ENCODE measurements at places on chromosomes 5 and 9. TPM values are rescaled to one million over a fixed set of nuclear protein-coding genes. Genes with fewer than 3 reads are reported as not detected.

The OSMR gene
- 8.1 TPM for total RNA-seq

DNA sequence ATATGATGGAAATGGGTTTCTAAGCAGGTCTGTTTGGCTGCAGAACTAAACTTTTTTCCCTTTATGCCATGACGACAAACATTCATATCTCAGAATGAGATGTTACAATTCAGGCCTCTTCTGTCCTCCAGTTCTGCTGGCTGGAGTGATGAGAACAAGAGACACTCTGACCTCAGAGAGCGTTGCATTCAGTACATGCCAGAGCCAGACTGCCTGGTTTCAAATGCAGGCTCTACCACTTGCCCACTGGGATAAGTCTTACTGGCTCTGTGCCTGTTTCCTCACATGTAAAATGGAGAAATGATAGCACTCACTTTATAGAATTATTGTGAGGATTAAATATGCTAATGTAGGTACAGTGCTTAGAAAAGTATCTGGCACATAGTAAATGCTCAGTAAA is 24.8 kb upstream of the TOMM5 start:
- DNase-seq = no peak

DNA sequence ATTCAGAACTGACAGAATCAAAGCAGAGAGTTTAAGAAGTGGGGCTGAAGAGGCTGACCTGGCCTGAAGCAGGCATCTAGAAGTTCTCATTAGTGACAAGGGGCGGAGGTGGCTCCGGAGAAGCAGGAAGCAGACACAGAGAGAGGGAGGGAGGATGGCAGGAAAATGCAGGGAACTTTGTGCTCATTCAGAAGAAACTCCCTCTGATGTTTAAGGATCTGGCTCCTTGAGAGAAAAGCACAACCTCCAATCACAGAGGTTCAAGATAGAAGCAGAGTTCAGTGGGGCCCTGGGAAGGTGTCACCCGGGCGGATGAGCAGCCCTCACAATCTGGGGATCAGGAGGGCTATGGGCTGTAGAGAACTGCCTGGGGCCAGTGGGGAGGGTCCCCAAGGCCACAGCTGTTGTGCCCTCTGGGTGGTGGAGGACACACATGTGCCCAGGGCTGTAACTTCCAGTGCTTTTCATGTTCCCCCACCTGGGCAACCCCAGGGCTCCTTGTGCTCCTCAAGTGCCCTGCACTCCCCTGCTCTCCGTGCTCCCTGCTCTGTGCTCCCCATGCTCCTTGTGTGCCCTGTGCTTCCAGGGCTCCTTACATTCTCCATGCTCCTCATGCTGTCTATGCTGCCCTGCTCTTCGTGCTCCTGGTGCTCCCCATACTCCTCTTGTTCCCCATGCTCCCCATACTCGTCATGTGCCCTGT is 51.4 kb downstream of the TRIP13 start:
- DNase-seq = no peak

DNA sequence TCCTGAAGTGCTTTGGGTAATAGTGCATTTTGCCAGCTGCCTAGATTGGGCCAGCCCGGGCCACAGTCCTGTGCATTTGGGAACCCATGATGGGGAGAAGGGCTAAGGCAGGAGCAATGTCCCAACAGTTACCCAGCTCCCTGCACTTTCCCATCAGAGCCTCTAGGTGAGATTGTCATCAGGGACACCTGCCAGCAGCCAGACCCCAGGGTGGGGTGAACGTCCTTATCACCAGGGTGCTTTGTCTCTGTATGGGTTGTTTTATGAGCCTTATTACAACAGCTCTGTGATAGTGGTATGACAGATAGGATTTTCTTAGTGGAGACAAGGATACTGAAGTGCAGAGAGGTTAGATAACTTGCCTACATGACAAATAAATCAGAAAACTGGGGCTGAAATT is 365.7 kb downstream of the OSTF1 start:
- DNase-seq = no peak
